M059J (cell line): ENCODE measurements at places on chromosomes 13 and 19.

- peak; percentile 31 for DNase-seq
Measured at GRCh38 chr19:2231621-2232221, 4.4 kb downstream of the PLEKHJ1 start.

GRCh38 chr13:48804821-48805601 is 151.3 kb downstream of the CYSLTR2 start:
- DNase-seq, result peak; percentile 88

DNA sequence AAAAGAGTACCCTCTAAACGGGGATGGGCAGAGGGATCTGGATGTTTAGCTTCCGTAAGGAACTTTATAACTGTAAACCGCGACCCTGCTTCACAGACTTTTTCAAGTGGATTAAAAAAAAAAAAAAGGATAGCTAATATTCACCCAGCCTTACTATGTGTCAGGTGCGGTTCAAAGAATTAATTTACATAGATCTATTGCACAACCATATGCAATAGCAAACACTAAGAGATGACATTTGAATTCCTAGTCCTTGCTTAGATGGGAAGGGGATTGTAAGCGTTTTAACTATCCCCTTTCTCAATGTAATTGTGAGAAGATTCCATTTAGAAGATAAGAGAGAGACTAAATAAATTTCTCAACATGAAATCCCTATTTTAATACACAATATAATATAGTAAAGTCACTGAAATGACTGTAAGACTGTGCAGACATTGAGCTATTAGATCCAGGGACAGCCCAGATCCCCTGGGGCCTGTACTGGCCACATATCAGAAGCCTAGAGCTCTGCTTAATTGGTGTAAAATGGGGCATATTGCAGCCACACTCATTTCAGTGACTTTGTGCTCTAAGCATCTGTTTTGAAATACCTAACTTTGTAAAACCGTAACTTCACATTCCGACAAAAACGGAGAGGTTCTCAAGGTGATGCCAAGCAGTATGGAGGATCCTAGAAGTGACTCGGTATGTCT is 13.6 kb downstream of the LATS2 start:
- no peak for DNase-seq

GRCh38 chr13:42836930-42837690 is 55.7 kb downstream of the FAM216B start:
- DNase-seq, result peak; percentile 69

DNA sequence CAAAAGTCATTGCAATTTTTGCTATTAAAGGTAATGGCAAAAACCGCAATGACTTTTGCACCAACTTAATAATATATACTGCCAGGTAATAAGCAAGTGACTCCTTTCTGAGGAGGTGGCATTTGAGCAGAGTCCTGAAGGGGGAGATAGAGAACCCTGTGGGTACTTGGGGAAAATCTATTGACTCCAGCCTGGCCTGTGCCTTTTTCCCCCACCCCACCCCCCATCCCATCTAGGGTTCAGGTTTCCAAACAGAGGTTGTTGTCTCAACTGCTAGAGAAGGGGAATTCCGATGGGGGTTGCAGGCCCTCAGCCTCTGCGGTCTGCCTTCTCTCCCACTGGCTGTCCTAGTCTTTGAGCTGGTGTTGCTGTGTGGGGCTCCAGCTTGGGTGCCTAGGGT is 11.5 kb downstream of the S1PR2 start:
- DNase-seq, result peak; percentile 69

- peak; percentile 9 for DNase-seq
Measured at GRCh38 chr19:41531438-41532311, 44.3 kb upstream of the CEACAM21 start.

GRCh38 chr19:3966051-3967017 is 4.6 kb downstream of the DAPK3 start:
- no peak for DNase-seq

- DNase-seq, result peak; percentile 64
Measured at GRCh38 chr13:30276178-30276577, 31.2 kb downstream of the KATNAL1 start.

DNA sequence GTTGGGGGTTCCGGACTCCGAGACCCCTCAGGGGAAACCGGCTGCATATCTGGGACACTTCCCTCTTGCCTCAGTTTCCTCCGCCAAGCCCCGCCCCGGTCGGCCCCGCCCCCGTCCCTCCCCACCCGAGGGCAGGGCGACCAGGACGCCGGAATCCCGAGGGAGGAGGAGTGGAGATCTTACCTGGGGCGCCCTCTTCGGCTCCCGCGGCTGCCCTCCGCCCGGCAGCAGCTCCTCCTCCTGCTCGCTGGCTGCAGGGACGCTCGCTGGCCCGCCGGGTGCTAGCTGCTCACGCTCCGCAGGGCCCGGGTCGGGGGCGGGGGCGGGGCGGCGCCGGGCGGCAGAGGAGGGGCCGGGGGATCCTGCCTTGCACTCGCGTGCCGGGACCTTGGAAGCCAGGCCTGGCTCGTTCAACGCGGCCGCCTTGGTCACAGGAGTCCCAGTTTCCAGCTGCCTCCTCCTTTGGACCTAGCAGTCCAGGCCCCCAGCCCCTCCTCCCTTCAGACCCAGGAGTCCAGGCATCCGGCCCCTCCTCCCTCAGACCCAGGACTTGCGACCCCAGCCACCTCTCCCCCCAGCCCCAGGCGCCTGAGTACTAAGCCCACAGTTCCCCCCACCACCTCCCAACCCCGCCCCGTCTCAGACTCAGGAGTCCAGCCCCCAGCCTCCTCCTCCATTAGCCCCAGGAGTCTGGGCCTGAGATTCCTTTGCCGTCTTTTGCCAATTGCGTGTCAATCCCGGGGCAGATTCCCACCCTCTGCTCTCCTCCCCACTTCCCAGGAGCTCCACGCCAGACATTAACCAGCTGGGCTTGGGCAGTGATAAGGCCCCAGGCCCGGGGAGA is at the start of gene NTF4:
Gene NTF4 (minus strand): TSS at position 51 of the 844 bp plus-strand sequence. CDS start 2,821 bp downstream, outside the sequence.
- no peak for DNase-seq

- no peak for DNase-seq
Measured at GRCh38 chr13:66087269-66087710, 1142.8 kb downstream of the PCDH9 start.

DNA sequence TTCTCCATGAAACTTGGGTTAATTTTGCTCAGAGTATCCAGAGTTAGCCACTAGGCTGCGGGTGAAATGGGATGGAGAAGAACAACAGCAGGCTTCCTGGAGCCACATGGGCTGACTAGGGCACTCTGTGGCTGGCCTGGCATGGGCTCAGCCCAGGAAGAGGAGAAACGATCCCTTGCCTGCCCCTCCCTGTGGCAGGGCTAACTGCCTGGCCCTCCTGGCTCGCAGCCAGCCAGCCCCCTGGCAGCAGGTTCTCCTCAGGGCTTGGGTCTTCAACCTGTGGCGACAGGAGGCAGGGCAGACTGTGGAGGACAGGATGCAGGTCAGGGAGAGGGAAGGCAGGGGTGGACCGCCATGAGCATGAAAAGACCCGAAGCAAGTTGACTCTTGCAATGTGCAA is 78.7 kb upstream of the GPR183 start:
- DNase-seq, result no peak

GRCh38 chr13:35293579-35294226 is 182.8 kb downstream of the MAB21L1 start:
- no peak for DNase-seq

DNA sequence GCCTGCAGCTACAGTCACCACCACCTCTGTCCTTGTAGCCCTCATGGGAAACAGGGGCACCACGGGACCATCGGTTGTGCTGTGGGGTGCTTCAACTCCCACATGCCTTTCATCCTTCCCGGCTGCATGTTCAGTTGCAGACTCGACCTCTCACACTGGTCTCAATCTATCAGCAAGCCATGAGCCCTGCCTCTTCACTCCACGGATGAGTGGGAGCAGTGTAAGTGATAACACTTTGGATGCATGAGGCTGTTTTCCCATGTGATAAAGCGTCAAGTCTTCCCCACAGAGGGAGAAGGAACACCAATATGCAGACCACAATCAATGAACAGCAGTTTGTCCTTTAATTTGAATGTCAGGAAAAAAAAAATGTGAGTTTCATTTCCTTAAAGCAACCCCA is 12.2 kb downstream of the SERP2 start:
- no peak for DNase-seq

- no peak for DNase-seq
Measured at GRCh38 chr13:97460853-97461252, 26.9 kb downstream of the RAP2A start.

DNA sequence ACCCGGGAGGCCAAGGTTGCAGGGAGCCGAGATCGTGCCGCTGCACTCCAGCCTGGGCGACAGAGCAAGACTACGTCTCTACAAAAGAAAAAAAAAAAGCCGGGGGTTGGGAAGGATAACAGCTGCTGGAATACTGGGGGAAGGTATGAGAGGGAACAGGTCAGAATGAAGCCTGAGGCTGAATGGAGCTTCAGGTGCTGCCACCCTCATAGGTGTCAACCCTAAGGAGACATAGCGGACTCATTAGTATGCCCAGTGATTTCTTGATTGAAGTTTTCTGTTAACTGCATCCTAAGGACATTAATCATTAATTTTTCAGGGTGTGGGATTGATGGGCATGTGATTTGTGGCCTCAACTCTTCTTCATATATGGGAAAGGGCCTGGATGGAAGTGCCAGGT is 6.0 kb downstream of the SMARCA4 start:
- DNase-seq, result no peak

- DNase-seq, result no peak
Measured at GRCh38 chr13:76286178-76286577, 600.0 kb downstream of the KCTD12 start.

DNA sequence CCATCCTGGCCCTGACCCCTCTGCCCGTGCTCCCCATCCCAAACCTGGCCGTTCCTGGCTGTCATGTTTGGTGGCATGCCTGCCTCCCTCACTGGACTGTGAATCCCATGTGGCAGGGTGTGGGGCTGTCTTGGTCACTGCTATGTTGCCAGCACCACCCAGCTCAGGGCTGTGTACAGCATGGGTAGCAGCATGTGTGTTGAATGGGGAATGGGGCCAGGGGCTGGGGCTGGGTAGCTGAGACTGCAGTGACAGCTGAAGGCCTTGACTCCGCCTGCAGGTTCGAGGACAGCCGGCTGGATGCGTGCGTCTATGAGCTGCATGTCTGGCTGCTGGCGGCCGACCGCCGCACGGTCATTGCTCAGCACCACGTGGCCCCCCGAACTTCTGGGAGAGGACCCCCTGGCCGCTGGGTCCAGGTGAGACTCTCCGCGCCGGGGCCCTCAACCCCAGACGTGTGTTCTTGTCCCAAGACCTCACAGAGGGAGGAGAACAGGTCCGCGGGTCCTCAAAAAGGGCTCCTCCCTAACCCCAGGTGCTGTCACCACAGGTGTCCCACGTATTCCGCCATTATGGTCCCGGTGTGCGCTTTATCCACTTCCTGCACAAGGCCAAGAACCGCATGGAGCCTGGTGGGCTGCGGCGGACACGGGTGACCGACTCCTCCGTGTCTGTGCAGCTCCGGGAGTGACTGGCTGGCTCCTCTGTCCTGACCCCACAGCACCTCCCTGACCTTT is 3.5 kb downstream of the NCCRP1 start:
- no peak for DNase-seq

DNA sequence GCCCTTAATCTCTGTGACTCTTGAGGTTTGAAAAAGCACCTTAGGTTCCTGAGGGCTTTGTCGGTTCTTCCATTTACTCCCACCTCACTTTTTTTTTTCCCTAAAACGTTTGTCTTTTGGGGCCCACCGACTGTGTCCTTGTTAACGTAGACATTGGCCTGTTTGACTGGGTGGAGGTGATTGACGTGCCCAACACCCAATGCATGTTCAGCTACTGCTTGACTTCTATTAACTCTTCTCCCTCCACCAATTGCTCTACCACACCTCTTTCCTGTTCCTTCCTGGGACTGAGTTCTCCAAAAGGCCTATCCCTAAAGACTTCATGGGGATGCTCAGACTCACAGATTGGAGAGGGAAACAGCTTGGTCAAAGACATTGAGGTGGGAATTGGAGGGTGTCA is 17.3 kb downstream of the CKM start:
- DNase-seq, result no peak

DNA sequence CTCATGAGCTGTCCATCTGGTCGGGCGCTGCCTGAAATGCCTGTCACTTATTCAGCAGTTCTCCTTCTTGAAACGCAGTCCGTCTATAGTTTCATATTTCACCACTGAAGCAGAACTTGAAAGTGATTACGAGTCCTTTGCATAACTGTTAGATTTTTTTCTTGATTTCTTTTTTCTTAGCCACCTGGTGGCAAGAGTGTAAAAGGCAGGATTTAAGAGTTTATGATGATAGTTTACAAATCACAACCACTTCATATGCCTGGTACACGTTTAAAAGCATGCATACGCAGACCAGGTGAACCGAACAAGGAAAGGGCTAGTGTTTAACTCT is 45.8 kb downstream of the GGACT start:
- peak; percentile 29 for DNase-seq

DNA sequence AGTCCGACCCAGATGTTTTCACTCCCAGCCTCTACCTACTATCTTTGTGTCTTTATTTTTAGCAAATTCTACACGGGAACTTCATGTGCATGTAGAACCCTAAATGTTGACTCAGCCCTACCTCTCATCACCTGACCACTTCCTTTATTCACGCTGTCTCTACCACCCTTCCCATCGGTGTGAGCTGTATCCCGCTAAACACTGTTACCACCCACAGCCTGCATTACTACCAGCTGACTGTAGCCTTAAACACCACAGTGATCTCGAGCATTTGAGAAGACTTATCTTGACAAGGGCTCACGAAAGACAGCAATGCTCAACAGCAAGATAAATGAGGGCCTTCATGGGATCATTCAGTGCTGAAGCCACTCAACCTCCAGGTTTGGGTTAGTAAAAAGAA is 15.1 kb downstream of the NCR1 start:
- peak; percentile 14 for DNase-seq

GRCh38 chr19:41373993-41374392 is 2.3 kb upstream of the TMEM91 start:
- peak; percentile 87 for DNase-seq

GRCh38 chr13:48806522-48806921 is 152.8 kb downstream of the CYSLTR2 start:
- peak; percentile 58 for DNase-seq

- no peak for DNase-seq
Measured at GRCh38 chr13:84902243-84902642, 897.0 kb downstream of the SLITRK6 start.

DNA sequence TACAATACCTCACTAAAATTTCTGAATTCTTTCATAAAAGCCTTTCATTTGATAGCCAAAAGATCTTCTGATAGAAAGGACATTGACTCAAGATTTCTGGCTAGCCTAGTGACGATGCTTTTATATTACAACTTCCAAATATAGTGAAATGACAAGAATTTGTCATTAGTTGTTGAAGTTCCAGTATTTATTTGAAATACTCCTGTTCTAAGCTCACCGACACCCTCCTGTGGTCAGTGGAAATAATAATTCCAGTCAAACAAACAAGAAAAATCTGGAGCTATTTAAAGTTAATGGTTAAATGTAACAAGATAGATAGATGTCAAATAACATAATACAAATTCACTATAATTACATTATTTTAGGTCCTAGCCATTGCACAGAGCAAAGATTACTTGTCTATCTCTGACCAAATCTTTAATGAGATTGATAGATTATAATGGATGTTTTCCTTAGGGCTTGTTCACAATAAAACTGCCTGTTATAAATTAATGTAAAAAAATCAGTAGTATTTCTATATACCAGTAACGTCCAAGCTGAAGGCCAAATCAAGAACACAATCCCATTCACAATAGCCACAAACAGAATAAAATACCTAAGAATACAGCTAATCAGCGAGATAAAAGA is 195.5 kb downstream of the RGCC start:
- DNase-seq, result peak; percentile 54
